ENCODE measurements at places on chromosomes 12 and 14. TPM values are rescaled to one million over a fixed set of nuclear protein-coding genes. Genes with fewer than 3 reads are reported as not detected.

- H3K27me3 ChIP-seq: no peaks in the 10 kb centered on the region
- H3K27ac ChIP-seq: no peak overlapping the region
- no peak for DNase-seq
- H3K4me1 ChIP-seq: no peaks in the 10 kb centered on the region
These were observed 22.4 kb upstream of the LGR5 start for GRCh38 chr12:71417181-71417580.

The TSFM gene
- 24.3 TPM for total RNA-seq

- H3K4me1 ChIP-seq: peaks cover 11% of the 10 kb centered on the region
- no peaks in the 10 kb centered on the region for H3K27me3 ChIP-seq
- H3K4me3 ChIP-seq: peak overlapping the region; percentile 34
- peak overlapping the region; percentile 79 for H3K27ac ChIP-seq
- DNase-seq: no peak
These were observed 24.4 kb downstream of the MYBPC1 start for GRCh38 chr12:101619026-101619786.

The ZNF891 gene
- 3.0 TPM for total RNA-seq

DNA sequence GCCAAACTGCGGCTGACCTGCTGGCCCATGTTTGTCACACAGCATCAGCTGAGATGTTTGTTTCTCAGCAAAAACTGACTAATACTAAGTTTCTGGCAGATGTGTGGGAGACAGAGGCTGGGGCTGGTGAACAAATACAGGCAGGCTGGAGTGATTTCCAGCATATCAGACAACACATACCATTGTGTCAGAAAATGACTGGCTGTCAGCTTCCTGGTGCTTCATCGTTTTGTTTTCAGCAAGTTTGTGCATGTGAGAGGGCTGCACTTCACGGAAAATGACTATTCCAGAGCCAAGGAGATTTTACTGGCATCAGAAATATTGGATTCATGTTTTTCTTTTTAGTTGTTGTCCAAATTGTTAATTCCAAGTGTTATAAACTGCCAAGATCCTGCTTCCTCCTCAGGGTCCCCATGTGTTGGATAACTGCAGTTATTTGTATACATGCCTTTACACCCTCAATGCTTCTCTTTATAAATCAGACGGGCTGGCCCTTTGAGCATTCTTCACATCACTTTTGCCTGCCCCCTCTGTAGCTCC, 145.7 kb downstream of the GALC start:
- no peak for DNase-seq
- no peaks in the 10 kb centered on the region for H3K4me1 ChIP-seq
- H3K27me3 ChIP-seq: no peaks in the 10 kb centered on the region
- H3K36me3 ChIP-seq: no peaks in the 10 kb centered on the region
- no peak overlapping the region for H3K4me3 ChIP-seq

The HOTAIR gene
- 0.28 TPM for total RNA-seq

DNA sequence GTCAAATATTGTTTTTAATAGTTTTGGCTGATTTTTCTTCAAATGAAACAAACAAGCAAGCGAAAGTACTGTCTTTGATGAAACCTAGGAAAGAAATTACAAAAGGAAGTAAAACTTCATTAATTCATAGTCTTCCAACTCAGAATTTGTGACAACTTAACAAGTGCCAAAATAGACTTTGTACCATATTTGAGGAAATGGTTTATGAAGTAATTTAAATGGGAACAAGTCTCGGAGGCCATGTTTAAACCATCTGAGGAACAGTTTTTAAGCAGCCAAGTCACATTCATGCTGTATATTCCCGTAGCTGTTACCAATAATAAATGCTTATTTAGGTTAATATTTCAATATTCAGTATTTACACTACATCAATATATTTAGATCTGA, 745 bp upstream of the ARHGDIB start:
- H3K36me3 ChIP-seq: no peaks in the 10 kb centered on the region
- peak overlapping the region; percentile 5 for H3K27ac ChIP-seq
- no peak overlapping the region for H3K4me3 ChIP-seq
- peaks cover 2% of the 10 kb centered on the region for H3K4me1 ChIP-seq
- no peaks in the 10 kb centered on the region for H3K27me3 ChIP-seq

DNA sequence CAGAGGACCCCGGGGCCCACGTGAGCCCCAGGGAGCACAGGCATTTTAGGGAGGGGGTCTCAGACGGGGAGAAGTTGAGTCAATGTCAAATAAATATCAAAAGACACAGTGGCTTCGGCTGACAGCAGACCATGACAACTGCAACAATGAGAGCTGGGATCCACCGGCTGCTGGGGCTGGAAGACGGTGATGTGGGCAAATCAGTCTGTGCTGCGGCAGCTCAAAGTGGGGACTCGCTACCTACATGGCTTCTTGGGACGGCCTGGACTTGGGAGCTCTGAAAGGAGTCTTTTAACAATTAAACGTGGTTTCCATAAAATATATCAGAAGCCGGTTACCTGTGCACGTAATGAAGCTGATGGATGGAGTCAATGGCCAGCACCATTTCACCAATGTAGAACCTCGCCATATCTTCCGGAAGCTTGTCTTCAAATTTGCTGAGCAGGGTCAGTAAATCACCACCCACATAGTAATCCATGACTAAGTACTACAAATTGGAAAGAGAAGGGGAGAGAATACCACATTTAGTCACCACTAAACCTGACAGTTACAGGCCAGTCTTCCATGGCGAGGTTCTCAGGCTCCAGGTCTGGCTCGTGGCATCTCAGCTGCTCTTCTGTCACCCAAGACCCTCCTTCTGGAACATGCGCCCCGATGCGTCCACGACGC, 58.0 kb downstream of the CDC42BPB start:
- H3K4me1 ChIP-seq: peaks cover under 1% of the 10 kb centered on the region
- no peaks in the 10 kb centered on the region for H3K36me3 ChIP-seq
- no peak overlapping the region for H3K4me3 ChIP-seq
- no peak for DNase-seq

The SRRM4 gene
- 0.05 TPM for total RNA-seq

- H3K27ac ChIP-seq: no peak overlapping the region
- H3K4me1 ChIP-seq: no peaks in the 10 kb centered on the region
- H3K27me3 ChIP-seq: no peaks in the 10 kb centered on the region
- H3K4me3 ChIP-seq: no peak overlapping the region
- DNase-seq: no peak
- H3K36me3 ChIP-seq: peaks cover 10% of the 10 kb centered on the region
These were observed 23.8 kb downstream of the RAB35 start for GRCh38 chr12:120092551-120093335.

The KRT79 gene
- total RNA-seq: not detected

- H3K27ac ChIP-seq: no peak overlapping the region
- H3K27me3 ChIP-seq: no peaks in the 10 kb centered on the region
- H3K4me3 ChIP-seq: no peak overlapping the region
These were observed 19.8 kb downstream of the MYRFL start for GRCh38 chr12:69844836-69845235.

The MIP gene
- total RNA-seq: not detected

The RAPGEF3 gene
- 19.1 TPM for total RNA-seq

GRCh38 chr14:52081964-52082363, 13.1 kb upstream of the NID2 start:
- no peak for DNase-seq
- H3K4me3 ChIP-seq: no peak overlapping the region
- no peaks in the 10 kb centered on the region for H3K36me3 ChIP-seq
- H3K27ac ChIP-seq: no peak overlapping the region
- no peaks in the 10 kb centered on the region for H3K27me3 ChIP-seq
